ENCODE measurements at places on chromosomes 12 and 14. TPM values are rescaled to one million over a fixed set of nuclear protein-coding genes. Genes with fewer than 3 reads are reported as not detected.

Gene P3H3
- 83.3 TPM for total RNA-seq

Gene SLC38A2
- 1,088 TPM for total RNA-seq

Gene PTPRR
- total RNA-seq, result 1.1 TPM

Gene KRT83
- total RNA-seq, result not detected

Gene TMEM119
- total RNA-seq, result 104 TPM

Gene P2RX7
- total RNA-seq, result 2.8 TPM

Gene C14orf39
- total RNA-seq, result not detected

Gene ACIN1
- total RNA-seq, result 107 TPM

Gene NTF3
- 10.5 TPM for total RNA-seq

Gene KCNJ8
- not detected for total RNA-seq

Gene TOGARAM1
- total RNA-seq, result 16.6 TPM

Gene IQSEC3
- not detected for total RNA-seq

Gene EPYC
- not detected for total RNA-seq

Gene KRT79
- 0.72 TPM for total RNA-seq

Gene AGAP2
- 0.29 TPM for total RNA-seq

Gene MUCL1
- total RNA-seq, result not detected

Gene DCN
- 1,080 TPM for total RNA-seq

Gene WIF1
- total RNA-seq, result not detected

Gene STRAP
- total RNA-seq, result 109 TPM

All from placental pericyte (primary cell).